ENCODE measurements at places on chromosomes 2 and 18.
A peak's percentile ranks its signal among the peaks of the same experiment; 100 is the strongest.

DNA sequence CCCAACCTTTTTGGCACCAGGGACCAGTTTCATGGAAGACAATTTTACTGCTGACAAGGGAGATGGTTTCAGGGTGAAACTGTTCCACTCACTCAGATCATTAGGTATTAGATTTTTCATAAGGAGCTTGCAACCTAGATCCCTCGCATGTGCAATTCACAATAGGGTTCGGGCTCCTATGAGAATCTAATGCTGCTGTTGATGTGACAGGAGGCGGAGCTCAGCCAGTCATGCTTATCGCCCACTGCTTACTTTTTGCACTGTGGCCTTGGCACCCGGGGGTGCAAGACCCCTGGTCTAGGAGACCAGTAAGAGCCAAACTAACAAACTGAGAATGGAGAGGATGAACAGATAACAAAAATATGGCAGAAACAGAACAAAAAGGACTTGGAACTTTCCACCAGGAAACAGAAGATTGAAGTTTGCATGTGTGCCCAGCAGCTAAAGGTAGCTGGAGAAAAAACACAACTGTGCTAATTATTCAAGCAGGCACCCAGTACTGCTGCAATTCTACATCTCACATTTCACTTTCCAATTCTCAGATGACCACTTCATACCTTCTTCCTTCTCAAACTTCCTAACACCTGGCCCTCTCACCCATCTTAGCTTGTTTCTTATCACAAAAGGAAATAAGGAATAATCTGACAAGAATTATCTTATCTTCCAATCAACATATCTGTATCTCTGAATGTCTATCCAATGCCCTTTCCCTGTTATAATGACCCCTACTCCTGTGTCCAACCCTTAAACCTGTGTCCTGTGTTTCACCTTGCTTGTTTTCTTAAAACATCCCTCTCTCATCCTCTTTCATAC lies 24.8 kb downstream of the SP3 start:
- DNase-seq, result no peak

- no peak for DNase-seq
These were observed 78.3 kb downstream of the TMEM163 start for GRCh38 chr2:134640494-134640893.

DNA sequence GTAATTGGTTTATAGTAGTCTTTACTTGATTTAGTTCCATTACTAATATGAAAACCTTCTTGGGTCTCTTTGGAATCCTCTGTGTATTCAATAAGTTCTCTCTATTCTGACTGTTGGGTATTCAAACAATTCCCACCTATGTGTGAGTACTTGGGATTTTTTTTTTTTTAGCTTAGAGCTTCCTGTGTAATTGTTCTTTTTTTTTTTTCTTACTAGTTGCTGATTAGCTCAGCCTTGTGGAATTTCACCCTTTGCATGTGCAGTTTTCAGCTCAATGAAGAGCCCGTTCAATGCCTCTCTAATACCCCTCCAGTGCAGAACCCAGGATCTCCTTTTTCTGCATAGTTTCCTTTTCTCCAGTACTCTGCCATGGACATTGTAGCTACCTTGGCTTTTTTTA lies 339.1 kb upstream of the GALNT5 start:
- peak; percentile 44 for DNase-seq

GRCh38 chr2:148930046-148930775 lies 55.2 kb downstream of the KIF5C start:
- DNase-seq, result no peak

- DNase-seq, result no peak
These were observed 78.4 kb upstream of the ZSWIM2 start for GRCh38 chr2:186927185-186927866.

DNA sequence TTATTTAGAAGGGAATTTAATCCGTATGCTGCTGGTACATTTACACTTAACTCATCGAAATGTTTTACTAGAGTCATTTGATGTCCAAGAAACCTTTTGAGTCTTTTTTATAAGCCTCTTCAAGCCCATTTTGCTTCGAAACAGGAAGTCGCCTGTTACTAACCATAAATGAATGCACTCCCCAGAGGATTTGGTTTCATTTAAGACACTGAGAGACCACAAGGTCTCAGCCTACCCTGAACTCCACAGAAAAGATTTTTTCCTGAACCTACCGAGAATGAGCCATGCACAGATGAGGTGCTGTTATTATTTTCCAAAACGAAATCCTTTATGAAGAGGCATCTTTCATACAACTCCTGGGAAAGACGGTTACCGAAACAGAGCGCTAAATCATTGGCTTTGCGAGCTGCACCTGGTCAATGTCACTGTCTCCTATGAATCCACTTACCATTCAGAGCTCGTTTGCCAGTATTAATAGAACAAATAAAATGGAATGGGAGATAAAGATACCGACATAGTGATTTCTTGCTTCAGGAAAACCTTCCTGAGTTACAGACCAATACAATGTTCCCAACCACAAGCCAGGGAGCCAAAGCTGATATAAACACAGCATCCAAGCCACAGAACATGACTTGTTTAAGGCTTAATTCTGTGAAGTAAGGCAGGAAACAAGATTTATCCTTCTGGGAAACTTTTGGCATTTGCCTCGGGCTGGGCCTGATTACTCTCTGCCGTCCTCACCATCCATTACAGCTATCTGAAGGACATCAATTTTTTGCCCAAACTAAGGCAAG lies 382.1 kb downstream of the OSR1 start:
- peak; percentile 62 for DNase-seq

GRCh38 chr2:40363231-40363630 lies 88.7 kb downstream of the SLC8A1 start:
- DNase-seq, result no peak

- DNase-seq, result no peak
These were observed 1.5 kb upstream of the PTPN2 start for GRCh38 chr18:12885500-12885899.

DNA sequence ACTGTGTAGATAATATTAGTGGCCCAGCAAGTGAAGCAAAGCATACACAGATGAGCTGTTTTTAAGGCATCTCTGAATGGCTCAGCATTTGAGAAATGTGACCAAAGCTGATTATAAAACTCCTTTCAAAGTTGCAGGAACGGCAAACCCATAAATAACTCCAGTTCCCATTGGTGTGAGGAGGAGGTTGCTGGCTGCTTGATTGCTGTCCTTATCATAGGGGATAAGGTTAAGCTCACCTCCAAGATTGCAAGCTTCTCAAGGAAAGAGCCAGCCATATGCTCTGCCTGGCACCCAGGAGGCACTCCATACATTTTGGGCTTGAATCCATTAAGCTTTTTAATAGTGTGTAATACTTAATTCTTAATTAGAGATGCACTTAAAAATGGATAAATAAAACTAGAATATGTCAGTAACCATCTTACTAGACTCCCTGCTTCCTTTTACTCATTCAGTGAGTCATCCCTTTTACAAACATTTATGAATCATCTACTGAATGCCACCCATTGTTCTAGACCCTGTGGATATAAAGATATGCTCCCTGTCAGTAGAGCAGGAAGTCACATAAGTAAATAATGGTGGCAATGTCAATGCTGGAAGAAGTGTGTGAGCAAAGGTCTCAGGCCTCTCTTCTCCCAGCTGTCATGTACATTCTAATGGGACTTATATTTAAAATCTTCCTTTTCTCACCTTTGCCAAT lies 99.3 kb downstream of the SPATS2L start:
- peak; percentile 76 for DNase-seq

- DNase-seq, result no peak
These were observed 40.8 kb upstream of the FRZB start for GRCh38 chr2:182907081-182907830.

GRCh38 chr2:235515364-235515742 lies 21.5 kb downstream of the AGAP1 start:
- no peak for DNase-seq

GRCh38 chr2:134866498-134867099 lies 28.2 kb downstream of the ACMSD start:
- no peak for DNase-seq

- no peak for DNase-seq
These were observed 165.1 kb downstream of the FMNL2 start for GRCh38 chr2:152499896-152500735.

- DNase-seq, result no peak
These were observed 448.3 kb downstream of the ARHGAP15 start for GRCh38 chr2:143577489-143577888.

DNA sequence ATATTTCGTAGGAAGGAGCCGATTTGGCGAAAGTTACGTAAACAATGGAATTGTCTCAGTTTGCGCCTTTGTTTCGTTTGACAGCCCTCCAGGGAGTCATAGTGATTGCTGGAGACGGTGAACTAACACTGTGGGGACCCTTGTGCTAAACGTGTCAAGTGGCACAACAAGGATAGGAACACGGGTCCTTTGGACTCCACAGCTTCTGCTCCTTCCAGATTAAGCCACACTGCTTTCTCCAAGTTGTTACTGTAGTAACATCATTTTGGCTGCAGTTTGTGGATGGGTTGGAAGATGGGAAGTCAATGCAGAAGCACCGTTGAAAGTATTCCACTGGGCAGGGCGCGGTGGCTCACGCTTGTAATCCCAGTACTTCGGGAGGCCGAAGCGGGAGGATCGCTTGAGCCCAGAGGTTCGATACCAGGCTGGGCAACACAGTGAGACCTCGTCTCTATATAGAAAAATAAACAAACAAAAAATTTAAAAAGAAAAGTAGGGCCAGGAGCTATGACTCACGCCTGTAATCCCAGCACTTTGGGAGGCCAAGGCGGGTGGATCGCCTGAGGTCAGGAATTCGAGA lies 636 bp upstream of the IMMT start:
- peak; percentile 13 for DNase-seq

- no peak for DNase-seq
These were observed 42.6 kb downstream of the GBX2 start for GRCh38 chr2:236125541-236125940.

- no peak for DNase-seq
These were observed 1134.1 kb upstream of the DDX18 start for GRCh38 chr2:116680256-116680936.

DNA sequence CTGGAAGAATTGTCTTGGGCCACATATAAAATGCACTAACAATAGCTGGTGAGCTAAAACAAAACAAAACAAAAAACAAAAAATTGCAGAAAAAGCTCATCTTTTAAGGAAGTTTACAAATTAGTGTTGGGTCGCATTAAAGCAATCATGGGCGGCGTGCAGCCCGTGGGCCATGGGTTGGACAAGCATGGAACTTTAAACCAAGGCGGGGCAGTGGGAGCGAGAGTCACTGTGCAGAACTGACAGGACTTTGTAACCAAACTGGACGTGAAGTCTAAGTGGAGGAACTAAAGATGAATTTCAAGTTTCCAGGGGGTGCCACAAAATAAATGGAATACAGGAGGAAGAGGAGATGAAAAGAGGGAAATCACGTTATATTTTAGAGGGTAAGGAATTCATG lies 80.7 kb downstream of the PSMG2 start:
- no peak for DNase-seq

- DNase-seq, result no peak
These were observed 42.7 kb downstream of the MDH1 start for GRCh38 chr2:63631501-63631900.

GRCh38 chr2:132503701-132504100 lies 87.1 kb downstream of the GPR39 start:
- no peak for DNase-seq

DNA sequence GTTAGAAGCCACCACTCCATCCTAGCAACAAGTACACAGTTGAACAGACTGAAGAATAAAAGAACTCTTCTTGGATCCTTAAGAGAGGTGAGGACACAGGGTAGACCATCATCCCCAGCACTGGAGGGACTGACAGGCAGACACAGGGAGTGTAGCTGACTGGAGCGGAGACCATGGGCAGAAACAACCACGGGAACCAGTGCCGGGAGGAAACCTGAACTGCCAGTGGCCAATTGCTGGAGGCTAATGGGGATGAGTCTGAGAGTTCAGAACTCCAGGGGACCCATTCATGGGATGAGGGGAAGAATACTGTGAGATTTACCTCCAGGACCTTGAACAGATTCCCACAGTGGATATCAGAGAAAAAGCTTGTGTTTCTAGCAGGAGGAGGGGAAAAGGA lies 76.8 kb downstream of the HS6ST1 start:
- no peak for DNase-seq

DNA sequence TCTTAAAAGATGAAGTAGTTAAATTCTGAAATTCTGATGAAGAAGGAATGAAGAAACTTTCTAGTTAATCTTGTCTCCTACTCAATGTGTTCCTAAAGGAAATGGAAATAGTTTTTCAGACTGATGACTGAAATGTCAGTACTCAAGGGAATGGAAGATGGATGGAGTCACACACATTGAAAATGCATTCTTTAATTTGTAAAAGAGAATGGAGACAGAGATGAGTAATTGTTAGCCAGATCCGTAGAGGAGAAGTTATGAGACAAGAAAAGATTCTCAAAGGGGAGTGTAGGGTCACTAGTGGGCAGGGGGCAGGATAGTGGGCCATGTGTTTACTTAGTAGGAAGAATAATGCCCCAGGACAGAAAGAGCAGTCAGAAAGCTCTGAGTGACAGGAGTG lies 13.3 kb downstream of the ZSWIM2 start:
- DNase-seq, result no peak

DNA sequence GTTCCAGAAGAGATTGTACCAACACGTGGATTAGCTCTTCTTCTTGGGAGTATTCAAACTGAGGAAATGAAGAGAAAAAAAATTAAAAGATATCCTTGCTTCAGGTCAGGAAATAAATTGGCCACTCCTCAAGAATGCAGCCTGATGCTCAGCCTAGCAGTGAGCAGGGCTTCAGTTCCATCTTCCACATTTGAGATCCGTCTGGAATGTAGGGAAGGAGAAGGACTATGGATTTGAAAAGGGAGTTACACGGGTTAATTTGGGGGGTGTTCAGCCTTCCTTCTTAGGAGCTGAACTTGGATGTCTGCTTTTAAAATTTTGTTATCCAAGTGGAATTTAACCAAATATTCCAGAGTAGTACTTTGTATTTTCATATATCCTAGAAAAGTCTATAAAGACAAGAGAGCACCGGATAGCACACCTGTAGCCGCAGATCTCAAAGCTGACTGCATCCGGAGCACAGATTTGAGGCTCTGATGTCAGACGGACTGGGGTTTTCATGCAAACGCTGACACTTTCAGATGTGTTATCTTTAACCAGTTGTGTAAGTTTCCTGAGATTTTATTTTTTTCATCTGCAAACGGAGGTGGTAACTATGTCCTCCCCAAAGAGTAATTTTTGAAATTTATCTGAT lies 99.3 kb downstream of the COPS8 start:
- no peak for DNase-seq

DNA sequence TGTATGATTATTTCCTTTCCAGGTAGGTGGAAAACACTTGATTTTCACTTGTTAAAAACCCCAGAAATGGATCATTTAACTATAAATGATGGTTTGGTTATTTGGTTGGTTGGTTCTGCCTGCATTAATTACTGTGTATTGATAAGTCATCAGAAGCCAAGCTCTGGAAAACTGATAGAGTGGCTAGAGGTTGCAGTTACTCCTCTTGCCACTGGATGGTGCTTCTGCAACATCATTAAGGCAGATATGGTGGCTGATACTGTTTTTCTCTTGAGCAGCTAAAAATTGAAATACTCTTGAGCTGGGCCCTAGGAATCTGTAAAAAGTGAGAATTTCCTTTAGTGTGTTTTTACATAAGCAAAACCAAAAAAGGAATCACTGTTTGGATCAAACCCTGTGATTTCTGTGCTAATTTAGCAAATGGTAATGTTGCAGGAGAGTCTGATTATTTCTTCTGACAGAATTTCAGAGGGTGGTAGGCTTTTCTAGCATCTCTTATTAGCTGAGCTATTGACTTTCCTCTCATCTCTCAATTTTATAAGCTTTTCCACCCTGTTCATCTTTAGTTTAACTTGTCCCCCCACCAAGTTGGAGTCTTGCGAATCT lies 54.3 kb downstream of the RAB10 start:
- DNase-seq, result peak; percentile 40

- DNase-seq, result no peak
These were observed 204.2 kb downstream of the CYP26B1 start for GRCh38 chr2:71943238-71944182.
